Brain pericyte (primary cell): ENCODE measurements at places on chromosomes 6 and 20.

DNA sequence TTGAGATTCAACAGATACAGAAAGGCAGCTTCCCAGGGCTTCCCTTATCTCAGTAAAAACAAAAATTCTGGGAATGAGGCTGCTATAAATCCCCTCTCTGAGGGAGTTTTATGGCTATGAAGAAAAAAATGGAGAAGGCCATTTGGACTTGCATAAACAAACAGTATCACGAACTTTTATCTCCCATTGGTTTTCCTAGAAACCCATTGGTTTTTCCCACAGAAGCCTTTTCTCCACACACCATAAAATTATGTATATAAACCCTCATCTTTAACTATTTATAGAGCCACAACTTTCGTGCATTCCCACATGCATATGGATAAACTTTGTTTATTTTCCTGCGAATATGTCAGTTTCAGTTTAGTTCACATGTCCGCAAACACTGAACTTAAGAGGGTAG lies 36.2 kb upstream of the BTBD3 start:
- DNase-seq = no peak

DNA sequence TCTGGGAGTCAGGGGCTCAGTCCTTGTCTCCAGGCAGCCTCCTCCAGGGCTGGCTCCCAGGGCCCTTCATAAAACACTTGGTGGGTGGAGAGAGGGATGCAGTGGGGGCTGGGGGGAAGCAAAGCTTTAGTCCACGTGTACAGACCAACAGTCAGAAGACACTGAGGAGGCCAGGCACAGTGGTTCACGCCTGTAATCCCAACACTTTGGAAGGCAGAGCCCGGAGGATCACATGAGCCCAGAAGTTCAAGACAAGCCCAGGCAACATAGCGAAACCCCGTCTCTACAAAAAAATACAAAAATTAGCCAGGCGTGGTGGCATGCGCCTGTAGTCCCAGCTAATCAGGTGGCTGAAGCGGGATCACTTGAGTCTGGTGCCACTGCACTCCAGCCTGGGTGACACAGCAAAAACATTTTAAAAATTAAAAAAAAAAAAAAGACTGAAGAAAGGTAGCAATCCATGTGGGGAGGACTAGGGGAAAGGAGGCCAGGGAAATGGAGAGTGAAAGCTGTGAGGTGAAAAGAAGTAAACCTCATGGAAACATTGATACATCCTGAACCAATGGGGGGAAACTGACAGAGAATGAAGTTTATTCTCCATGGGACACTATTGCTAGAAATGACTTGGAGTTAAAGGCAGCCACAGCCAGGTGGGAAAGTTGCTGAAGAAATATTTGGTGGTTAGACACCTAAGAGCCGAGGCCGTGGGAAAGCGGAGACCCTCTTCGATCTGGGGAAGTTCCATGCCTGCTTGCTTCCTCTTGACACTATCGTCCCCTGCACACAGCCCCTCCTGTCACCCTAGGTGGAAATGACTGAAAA lies 35.4 kb downstream of the PIM1 start:
- no peak for DNase-seq

- DNase-seq = no peak
These were observed 421.9 kb downstream of the PREX1 start for GRCh38 chr20:48405909-48406308.

DNA sequence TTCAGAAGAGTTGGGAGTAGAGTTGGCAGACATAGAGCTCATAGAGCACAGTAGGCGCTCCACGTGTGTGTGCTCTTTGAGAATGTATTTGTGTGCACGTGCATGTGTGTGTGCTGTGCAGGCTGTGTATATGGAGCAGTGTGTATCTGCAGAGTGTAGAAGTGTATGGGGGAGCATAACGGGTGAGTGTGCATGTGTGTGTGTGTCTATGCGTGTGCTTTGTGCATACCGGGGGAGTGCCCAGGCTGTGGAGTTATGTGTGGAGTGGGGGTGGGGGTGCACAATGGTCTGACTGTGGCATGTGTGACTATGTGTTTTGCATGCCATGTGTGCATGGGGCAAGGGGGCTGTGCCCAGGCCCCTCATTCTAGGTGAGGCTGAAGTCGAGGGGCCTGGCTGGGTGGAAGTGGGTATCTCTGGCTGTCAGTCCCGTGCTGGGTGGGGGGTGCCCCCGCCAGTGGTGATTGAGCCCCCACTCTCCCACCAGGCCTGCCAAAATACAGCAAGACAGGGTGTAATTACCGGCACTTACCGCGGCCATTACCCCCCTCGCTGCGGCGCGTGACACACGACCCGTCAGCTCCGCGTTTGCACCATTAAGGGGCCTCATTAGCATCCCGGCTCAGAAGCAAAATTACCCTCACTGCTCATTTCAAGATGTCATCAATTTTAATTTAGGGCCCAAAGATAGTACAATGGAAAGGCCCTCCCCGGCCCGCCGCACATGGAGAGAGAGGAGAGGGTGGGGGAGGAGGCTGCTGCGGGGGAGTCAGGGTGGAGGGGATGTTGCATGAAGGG lies 39.1 kb downstream of the MDFI start:
- DNase-seq = no peak

- no peak for DNase-seq
These were observed 183.9 kb upstream of the MCHR2 start for GRCh38 chr6:100177956-100178355.

GRCh38 chr6:135938576-135939207 lies 87.2 kb downstream of the PDE7B start:
- DNase-seq = no peak

DNA sequence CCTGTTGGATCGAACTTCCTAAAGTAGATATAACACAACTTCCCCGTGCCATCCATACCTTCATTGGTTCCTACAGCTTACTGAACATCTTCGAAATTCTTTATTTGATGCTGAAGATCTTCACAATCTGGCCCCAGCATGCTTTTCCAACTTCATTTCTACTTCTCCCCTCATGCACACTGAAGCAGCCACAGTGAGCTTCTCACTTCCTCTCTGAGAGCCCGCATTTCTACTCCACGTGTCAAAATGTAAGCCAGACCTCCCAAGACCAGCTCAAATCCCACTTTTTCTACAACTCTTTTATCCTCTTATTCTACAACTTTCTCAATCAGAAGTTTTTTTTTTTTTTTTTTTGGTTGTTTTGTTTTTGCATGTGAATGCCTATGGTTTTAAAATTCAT lies 254.7 kb downstream of the GMPR start:
- no peak for DNase-seq

- no peak for DNase-seq
These were observed 89.1 kb downstream of the AFG1L start for GRCh38 chr6:108383981-108384380.

DNA sequence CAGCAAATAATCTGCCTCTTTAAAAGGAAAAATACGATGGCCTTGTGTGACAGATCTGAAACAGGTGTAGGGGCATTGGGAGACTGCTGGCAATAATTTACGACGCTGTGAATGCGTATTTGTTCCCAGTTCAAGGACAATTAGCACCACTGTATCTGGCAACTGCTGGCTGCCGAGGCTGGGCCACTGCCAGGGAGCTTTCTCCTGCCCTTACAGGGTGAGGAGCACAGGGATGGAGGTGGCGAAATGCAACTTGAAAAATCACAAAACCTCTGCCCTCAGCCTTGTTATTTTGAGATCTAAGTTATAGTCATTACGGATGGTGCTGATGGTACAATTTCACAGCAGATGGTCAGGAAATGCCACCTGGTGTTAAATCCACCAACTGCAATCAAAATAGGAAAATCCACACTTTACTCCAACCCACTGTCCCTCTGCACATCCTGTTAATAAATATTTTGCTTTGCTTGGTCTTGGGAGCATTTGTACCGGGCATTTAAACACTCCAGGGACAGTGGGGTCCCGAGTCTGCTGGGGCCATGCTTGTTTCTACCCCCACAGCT lies 6.4 kb downstream of the MYLK4 start:
- DNase-seq = no peak

DNA sequence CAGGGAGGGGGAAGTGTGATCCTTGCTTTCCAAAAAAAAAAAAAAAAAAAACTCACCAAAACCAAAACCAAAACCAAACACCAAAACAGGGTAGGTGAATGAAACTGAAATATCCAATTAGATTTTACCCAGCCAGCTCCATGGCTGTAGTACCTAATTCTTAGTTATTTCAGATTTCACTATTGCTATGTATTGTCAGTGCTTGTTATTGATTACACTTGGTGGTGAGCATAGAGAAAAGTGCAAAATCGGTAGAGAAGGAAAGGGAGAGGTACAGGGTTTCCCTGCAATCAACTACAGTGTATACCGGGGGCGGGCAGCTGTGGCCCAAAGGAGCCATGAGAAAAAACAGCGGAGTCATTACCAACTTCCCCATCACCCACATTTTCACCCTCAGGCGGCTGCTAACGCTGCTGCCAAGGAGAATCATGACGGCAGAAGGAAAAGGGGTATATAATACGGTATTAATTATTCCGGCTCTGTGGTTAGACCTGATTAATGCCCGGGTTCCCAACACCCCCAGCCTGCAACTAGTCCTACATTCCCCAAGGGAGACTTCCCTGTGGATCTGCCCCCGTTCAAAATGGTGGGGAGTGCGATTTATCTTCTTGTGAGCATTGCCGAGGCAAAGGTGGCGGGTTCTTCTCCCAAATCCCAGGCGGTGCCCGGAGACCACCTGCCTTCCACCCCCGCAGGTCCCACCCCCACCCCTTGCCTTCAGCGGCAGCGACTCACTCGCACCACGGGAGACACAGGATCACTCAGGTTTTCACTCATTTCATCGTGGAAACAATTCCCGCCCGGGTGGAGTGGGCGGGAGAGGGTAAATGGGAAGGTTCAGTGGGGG lies at the start of gene C6orf62:
Gene C6orf62, minus strand, starts transcription at position 30 of the 847 bp plus-strand sequence. CDS start 486 bp downstream, outside the sequence.
- DNase-seq = no peak

DNA sequence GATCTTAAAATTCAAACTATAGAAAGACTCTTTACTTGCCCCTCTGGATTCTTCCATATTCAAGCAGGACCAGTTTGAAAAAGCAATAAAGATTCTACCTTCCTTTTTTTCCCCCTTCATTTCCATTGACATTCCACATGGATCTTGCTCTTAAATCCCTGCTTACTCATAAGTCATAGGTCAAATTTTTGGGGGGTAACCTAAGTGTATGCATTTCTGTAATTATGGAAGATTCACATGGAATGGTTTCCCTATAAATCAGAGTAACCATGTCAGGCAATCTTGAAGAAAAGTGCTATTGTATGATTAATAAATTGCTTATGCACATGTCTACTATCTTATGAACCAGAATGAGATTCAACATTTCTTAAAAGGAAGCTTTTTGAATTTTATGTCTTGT lies 551.0 kb downstream of the HAO1 start:
- DNase-seq = no peak

DNA sequence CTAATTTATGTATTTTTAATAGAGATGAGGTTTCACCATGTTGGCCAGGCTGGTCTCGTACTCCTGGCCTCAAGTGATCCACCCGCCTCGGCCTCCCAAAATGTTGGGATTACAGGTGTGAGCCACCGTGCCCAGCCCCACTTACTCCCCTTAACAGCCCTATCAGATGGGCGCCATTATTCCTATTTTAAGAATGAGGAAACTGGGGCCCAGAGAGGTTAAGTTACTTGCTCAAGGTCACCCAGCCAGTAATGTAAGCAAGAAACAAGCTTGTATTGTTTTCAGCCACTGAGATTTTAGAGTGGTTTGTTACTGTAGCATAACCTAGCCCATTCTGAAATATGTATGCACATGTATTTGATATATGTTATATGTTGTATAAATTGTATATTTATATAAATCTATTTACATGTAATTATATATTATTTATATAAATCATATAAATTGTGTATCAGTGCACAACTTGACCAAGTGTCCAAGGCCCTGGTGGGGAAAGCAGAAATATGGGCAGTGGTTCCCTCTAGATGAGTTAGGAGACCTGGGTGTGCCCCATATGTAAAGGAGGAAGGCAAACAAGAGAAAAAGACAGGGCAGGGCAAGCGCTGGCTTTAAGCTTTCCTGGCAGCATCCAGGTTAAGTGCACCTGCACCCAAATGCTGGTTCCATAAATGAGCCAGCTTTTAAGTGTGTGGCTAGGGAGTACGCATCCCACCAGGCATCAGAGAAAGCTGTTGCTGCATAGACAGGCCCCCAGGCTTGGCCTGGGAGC lies 1.2 kb upstream of the GUCA1A start:
- no peak for DNase-seq

DNA sequence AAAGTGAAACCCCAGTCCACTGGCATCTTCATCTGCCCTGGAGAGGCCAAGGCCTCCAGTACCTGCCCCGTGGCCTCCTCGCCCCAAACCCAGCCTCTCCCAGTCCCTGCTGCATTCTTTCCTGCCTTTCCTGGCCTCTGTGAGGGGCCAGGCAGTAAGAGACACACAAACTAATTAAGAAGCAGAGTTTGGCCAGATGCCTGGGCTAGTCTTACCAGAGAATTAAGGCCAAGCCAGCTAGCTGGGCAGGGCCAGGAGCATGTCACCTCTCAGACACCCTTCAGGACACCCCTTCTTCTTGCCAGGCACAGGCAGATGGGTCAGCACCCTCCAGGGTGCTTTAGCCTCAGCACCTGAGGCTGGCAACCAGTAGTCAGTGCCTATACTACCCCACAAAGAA lies 2.4 kb downstream of the MDGA1 start:
- DNase-seq = no peak

DNA sequence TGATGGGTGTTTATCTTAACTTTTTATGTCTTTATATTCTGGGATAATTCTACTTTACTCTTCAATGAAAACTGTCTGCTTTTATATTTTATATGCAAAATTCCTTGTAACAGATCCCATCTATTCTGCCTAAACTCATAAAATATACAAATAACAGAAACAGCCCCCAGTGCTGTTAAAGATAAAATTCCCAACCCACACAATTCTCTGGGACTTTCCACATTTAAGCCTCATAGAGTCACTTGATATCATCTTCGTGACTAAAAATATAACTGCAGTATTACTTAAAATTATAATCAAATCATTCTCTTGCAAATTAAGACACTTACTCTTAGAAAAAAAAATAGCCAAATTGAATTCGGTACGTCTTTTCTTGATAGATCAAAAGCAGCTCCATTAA lies 60.2 kb downstream of the INSM1 start:
- DNase-seq = no peak

GRCh38 chr6:52731719-52732118 lies 31.6 kb downstream of the GSTA2 start:
- DNase-seq = no peak

- DNase-seq = no peak
These were observed 290.4 kb downstream of the GRIK2 start for GRCh38 chr6:101683884-101684283.

DNA sequence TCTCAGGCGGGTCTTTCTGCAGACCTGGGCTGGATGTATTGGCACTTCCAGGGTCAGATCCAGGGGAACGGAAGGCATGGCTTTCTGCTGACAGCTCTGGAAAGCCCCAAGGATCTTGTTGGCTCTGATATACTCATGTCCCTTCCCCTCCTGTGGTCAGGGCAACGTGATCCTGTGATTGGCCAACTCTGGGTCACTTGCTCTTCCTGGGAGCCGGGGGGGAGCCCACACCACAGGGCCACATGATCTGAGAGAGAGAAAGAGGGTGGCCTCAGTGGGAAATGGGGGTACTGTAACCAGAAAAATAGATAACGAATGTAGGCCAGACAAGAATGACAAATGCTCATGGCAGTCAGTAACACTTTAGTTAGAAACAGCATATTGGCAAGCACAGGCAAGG lies 223.0 kb downstream of the NFATC2 start:
- DNase-seq = no peak

- DNase-seq = no peak
These were observed 55.0 kb downstream of the CD83 start for GRCh38 chr6:14172562-14172961.
